HFFc6 (cell line): ENCODE measurements at places on chromosomes 3 and 15.

DNA sequence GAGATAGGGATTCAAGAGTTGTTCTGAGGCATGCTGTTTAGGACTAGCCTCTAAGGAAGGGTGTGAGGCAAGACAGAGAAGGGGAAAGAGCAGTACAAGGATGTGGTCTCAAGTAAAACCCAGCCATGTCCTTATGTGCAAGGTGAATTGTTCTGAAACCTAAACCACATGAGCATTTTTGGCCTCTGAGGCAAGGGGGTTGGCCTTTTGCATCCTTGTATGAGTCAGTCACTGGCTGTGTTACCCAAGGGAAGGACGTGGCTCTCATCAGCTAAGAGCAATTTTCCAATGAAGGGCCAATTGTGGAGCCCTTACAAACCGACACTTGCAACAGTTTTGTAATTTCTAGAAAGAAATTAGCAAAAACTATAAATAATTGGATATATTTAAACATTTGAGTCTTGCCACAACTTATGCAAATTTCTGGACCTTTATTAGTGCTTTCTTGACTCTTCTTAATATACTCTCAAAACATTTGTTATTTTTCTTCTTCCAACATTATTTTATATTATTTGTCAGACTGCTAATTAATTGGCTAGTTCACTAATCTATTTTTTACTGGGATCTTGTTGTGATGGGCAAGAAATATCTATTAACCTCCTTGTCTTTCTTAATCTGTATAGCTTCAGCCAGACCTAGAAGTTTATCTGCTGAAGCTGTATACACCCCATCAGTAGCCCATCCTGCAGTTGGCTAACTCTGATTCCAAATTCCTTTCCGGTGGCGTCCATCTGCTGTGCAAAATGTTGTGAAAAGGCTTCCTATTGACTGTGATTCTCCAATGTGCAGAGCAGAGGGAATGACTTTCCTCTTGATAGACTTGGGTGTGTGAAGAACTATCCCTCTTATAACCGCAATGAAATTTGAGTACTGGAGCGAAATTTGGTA is 97.7 kb upstream of the P2RY1 start:
- DNase-seq = no peak

GRCh38 chr3:97979610-97980009 is 7.4 kb upstream of the RIOX2 start:
- DNase-seq = no peak

DNA sequence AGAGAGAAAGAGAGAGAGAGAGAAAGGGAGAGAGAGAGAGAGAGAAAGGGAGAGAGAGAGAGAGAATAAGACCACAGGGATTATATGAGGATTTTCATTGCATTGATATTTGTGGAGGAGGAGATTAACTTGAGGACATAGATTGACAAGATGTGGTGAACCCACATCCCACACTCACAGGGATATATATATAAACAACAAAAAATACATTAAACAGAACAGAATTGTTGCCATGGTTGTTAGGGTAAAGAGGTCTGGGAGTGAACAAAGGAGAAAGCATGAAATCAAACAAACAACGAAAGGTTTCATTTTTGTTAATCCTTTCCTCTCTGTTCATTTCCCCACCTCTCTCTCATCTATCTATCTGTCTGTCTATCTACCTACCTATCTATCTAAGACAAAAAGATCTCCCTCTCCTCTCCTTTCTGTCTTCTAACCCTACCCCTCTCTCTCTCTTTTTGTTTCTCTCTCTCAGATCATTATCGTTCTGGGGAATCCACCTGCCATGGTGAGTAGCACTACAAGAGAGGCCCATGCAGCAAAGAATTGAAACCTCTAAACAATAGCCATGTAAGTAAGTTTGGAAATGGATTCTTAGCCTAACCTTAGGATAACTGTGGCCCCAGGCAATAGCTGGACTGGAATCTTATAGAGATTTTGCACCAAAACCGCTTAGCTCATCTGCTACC is 280.9 kb downstream of the RAP2B start:
- DNase-seq = no peak

DNA sequence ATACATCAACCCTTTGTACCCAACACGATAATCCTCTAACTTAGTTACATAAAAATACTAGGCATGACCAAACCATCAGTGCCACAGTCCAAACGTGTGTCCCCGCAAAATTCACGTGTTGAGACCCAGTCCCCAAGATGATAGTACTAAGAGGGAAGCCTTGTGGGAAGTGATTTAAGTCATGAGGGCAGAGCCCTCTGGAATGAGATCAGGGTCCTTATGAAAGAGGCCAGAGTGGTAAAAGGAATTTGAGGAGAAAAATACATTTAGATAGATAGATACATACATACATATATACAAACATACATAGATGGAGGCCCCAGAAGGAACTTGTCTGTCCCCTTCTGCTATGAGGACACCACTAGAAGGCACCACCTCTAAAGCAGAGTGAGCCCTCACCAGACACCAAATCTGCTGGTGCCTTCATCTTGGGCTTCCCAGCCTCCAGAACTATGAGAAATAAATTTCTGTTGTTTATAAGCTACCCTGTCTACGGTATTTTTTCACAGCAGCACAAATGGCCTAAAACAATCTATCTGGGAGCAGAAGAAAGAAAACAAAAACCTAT is 8.0 kb downstream of the TBC1D2B start:
- no peak for DNase-seq

DNA sequence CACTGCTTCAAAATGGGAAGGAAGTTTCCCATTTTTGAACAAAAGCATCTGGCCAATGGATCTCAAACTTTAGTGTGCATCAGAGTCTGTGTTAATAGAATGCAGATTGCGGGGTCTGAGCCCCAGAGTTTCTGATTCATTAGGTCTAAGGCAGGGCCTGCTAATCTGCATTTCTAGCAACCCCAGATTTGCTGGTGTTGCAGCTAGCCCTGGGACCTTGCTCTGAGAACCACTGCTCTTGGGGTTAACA is 30.7 kb upstream of the USP3 start:
- no peak for DNase-seq

GRCh38 chr3:65662095-65662494 is 376.6 kb downstream of the MAGI1 start:
- no peak for DNase-seq

GRCh38 chr3:127573912-127574311 is 16.6 kb downstream of the TPRA1 start:
- DNase-seq = no peak

- DNase-seq = no peak
Observed at GRCh38 chr3:73549051-73549600, 75.6 kb downstream of the PDZRN3 start.

DNA sequence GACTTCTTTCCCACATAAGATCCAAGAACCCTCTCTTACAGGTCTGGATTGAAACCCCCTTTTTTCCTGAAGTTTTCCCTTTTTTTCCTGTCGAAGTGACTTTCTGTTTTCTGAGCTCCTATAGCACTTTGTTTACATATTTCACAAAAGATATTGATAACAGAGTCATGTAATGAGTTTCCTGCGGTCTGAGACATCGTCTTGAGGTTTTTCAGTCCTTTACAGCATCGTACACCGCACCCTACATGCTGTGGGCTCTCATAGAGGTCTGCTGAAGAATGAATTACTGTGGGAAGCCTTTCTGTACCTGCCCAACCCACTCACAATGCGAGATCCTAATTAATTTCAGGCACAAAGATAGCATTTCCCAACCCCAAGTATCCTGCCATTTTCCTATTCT is 53.1 kb downstream of the MCF2L2 start:
- no peak for DNase-seq

- DNase-seq = no peak
Observed at GRCh38 chr3:193124861-193125260, 116.2 kb upstream of the PLAAT1 start.
